ENCODE measurements at places on chromosomes 12 and 14. TPM values are rescaled to one million over a fixed set of nuclear protein-coding genes. Genes with fewer than 3 reads are reported as not detected.

Gene LMO3
- not detected for total RNA-seq

Gene C12orf56
- not detected for total RNA-seq

Gene A2ML1
- not detected for total RNA-seq

Gene NPFF
- not detected for total RNA-seq

Gene OR9K2
- not detected for total RNA-seq

Gene BMAL2
- total RNA-seq = 38.4 TPM

Gene FAM186B
- total RNA-seq = not detected

Gene PRPH
- 0.35 TPM for total RNA-seq

Measured in activated CD8-positive, alpha-beta memory T cell treated with anti-CD3 and anti-CD28 coated beads, Interleukin-2, amount 10 ng/mL, durations not matched to agents 7 days and 5 days (primary cell).